ENCODE measurements at places on chromosomes 5 and 9. TPM values are rescaled to one million over a fixed set of nuclear protein-coding genes. Genes with fewer than 3 reads are reported as not detected.
A peak's percentile ranks its signal among the peaks of the same experiment; 100 is the strongest.

DNA sequence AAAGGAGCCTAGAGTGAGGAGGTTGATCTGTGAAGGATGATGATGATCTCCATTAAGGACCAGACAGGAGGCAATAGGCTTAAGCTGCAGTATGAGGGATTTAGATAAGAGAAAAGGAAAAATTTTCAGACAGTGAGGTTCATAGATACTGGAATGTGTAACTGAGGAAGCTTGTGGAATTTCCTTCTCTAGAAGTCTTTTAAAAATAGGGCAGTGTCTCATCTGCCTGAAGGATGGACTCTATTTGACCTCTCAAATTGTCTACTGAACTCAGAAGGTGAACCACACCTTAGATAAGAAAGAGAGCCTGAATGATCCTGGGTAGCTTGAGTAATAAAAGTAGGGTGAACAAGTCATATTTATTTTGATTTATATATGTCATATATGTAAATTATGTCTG, 148.2 kb upstream of the CDKN2B start:
- peak; percentile 84 for DNase-seq

- DNase-seq: no peak
Measured at GRCh38 chr9:111604054-111604615, 4.7 kb upstream of the PTGR1 start.

The PLPP7 gene
- total RNA-seq: 0.20 TPM

DNA sequence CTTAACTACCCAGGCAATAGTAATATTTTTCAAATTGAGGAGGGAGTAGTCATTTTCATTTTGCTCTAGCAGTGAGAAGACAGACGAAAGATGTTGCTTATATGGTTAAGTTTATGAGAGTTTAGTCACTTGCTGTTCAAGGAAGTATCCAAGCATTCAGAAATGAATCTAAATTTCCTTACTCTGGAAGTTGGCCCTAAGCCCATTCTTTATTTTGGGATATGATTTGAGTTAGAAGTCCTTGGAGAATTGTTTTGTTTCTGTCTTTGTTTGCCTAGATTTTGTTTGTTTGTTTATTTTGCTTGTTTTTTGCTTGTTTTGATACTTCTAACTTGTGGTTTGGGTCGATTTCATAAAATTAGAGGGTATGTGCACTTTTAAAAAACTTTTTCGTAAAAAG, 146.4 kb upstream of the FGF10 start:
- DNase-seq: no peak

The TAF11L5 gene
- not detected for total RNA-seq

- peak; percentile 48 for DNase-seq
Measured at GRCh38 chr5:171092194-171092593, 216.9 kb upstream of the TLX3 start.

The FKBP15 gene
- 26.4 TPM for total RNA-seq
